HFFc6 (cell line): ENCODE measurements at places on chromosomes 3 and 15.

GRCh38 chr3:172131746-172132145 is 92.4 kb downstream of the FNDC3B start:
- no peak for DNase-seq

- no peak for DNase-seq
Measured at GRCh38 chr3:166270429-166270828, 433.2 kb upstream of the BCHE start.

DNA sequence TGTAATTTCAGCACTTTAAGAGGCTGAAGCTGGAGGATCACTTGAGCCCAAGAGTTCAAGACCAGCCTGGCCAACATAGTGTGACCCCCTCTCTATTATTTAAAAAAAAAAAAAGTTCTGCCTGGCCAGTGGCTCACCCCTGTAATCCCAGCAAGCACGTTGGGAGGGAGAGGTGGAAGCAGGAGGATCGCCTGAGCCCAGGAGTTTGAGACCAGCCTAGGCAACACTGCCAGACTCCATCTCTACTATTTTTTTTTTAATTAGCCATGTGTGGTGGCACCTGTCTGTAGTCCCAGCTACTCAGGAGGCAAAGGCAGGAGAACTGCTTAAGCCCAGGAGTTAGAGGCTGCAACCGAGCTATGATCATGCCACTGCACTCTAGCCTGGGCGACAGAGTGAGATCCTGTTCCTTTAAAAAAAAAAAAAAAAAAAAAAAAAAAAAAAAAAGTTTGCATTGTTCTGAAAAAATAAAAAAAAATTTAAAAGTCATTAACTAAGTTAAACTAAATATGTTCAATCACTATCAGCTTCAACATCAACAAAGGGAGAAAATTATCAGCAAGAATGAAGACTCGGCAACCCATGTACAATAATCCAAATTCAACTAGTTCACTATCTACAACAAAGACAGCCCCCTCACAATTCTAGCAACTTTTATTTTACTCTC is 1.9 kb downstream of the RAF1 start:
- no peak for DNase-seq

DNA sequence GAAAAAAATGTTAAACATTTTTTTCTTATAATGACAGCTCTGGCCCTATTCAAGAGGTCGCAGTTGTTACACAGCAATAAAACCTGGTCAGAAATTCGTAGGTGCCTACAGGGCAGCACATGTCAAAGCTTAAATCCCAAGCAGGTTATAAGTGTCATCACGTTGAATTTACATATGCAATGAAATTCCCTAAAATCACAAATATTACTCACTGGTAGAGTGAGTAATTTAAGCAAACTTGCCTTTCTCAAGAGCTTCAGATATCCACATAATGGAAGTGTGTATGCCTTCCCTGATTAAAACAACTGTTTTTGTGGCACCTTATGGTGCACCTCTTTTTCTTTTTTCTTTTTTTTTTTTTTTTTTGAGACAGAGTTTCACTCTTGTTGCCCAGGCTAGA is 90.7 kb upstream of the FNDC3B start:
- no peak for DNase-seq

GRCh38 chr3:127077505-127078064 is 94.7 kb downstream of the PLXNA1 start:
- DNase-seq: no peak

GRCh38 chr3:186283651-186284348 is 78.2 kb downstream of the DGKG start:
- DNase-seq: peak; percentile 76

GRCh38 chr15:65361708-65362459 is 15.9 kb downstream of the IGDCC3 start:
- DNase-seq: no peak

- no peak for DNase-seq
Measured at GRCh38 chr3:42544492-42545283, 37.1 kb downstream of the SEC22C start.

DNA sequence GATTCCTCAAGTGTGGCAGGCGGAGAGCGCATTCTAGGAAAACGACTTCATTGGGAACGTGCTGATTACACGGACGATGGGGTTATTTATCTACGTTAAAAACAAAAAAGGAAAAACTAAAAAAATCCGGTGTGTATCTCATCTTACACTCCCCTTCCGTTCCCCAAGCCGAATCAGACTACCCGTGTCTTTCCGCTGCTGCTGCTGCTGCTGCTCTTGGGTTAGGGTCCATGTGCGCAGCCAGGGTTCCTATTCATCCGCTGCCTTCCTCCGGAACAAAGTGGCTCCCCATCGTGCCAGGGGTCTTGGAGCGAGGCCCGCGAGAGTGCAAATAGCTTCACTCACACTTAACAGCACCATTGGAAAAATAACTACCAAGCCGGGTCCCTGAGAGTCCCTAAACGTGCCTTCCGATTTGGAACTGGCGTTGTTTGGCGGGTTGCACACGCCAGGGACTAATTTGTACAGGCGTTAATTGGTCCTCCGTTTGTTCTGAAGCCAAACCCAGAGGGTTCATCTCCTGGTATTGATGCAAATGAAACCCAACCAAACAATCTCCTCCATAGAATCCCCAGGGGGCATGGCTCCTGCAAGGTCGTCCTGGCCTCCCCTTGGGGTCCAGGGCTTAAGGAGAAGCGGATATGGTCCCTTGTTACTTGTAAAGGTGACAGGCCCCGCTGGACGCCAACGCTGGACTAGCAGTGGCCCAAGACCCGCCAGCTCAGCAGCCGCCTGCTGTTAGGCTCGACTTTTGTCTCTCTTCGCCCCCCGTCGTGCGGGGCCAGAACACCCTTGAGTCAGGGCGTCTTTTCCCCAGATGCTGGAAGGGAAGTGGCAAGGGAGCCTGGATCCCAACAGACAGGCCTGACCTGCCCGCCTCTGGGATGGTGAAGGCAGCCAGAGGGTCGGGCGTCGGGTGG is 11.0 kb upstream of the ONECUT1 start:
- no peak for DNase-seq

- DNase-seq: no peak
Measured at GRCh38 chr3:127589600-127590281, 792 bp downstream of the TPRA1 start.

- no peak for DNase-seq
Measured at GRCh38 chr3:173685456-173685855, 287.9 kb downstream of the NLGN1 start.

DNA sequence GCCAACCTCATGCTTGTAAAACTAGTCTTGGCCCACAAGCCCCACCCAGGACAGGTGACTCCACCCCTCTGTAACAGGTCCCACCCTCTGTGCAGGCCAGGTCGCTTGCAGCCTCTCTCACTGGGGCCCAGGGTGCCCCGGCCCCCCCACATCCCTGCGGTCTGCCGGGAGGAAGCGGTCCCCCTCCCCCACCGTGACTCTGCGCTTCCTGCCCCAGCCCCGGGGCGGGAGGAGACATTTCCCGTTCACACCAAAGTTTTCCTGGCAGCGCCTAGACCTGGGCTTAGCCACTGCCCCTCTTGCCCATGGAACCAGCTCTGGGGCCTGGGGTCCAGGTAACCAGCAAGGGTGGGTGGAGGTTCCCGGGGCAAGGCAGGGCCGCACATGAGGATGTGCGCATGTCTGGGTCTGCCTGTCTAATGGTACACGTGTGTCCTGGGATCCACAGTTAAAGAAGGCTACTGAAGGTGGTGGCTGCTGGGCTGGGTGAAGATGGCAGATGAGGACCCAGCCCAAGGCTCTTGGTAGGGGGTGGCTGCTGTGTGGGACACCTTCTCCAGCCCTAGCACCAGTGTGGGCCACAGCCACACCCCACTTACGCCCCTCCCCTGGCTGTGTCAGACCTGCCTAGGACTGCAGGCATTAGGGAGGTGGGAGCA is 8.4 kb downstream of the NBEAL2 start:
- DNase-seq: no peak

GRCh38 chr3:195535293-195535692 is 7.8 kb downstream of the PPP1R2 start:
- DNase-seq: no peak

DNA sequence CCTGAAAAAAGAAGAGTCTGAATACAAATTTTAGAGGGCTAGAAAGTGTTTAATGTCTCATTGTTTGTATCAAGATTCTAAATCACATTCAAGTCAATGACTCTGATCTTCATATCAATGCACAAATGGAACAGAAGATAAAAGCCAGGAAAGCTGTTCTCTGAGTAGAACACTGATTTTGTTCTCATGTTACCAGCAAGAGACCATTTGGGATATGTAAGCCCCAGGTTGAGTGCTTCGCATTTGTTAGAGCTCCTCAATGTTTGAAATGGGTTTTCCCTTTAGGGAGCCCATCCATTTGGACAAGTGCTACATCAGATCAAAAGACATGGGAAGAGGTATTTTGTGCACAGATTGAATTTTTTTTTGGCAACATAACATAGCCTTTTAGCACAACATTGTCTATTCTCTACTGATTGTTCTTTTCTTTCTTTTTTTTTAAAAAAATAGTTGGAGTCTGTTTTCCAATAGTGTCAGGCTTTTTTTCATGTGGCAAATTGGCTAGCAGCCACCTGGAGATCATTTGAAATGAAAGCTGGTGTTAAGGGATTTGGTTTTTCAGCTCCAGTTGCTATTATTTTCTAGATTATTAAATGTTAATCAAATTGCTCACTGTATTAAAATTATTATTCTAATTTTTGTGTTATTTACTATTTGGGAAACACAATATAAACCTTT is 74.5 kb upstream of the ZPLD1 start:
- DNase-seq: no peak

DNA sequence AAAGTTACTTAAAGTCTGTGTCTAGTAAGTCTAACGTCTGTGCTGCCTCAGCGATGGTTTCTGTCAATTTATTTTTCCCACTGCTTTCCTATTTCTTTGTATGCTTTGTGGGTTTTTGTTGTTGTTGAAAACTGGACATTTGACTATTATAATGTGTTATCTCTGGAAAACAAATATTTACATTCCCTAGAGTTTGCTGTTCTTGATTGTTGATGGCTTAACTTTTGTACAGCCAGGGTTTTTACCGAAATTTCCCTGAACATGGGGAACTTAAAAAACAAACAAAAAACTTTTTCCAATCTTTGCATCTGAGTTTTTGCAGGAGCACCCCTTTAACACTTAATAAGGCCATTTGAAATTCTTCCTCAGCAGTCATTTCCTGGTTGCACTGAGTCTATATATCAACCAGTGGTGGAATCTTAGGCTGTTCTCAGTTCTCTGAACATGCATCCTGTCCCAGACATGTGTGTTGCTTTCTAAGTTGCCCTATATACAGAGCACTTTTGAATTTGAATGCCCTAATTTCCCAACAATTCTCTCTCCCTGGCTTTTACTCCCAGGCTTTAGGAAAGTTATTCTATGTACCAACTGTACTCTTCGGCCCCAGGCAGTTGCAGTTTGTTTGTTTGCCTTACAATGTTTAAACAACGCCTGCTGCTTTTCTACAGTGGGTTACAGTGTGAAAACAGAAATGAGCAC is 11.8 kb upstream of the PIAS1 start:
- no peak for DNase-seq

DNA sequence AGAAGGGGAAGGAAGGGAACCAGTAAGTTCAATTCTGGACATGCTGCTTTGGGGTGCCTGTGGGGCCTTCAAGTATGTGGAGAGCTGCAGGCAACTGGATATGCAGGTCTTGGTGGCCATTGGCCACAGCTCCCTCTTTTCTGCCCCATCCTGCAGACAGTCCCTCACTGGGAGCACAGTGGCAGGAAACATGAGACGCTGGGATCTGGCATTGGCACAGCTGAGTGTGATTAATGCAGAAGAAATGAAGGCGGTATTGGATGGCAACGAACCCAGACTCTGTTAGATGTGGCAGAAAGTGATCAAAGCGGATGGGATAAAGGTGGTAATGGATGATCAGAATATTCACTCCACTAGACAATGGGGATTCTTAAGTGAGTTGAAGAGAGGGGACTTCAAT is 23.2 kb upstream of the VPS8 start:
- DNase-seq: no peak

DNA sequence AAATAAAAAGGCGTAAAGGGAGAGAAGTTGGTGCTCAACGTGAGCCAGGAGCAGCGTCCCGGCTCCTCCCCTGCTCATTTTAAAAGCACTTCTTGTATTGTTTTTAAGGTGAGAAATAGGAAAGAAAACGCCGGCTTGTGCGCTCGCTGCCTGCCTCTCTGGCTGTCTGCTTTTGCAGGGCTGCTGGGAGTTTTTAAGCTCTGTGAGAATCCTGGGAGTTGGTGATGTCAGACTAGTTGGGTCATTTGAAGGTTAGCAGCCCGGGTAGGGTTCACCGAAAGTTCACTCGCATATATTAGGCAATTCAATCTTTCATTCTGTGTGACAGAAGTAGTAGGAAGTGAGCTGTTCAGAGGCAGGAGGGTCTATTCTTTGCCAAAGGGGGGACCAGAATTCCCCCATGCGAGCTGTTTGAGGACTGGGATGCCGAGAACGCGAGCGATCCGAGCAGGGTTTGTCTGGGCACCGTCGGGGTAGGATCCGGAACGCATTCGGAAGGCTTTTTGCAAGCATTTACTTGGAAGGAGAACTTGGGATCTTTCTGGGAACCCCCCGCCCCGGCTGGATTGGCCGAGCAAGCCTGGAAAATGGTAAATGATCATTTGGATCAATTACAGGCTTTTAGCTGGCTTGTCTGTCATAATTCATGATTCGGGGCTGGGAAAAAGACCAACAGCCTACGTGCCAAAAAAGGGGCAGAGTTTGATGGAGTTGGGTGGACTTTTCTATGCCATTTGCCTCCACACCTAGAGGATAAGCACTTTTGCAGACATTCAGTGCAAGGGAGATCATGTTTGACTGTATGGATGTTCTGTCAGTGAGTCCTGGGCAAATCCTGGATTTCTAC is at the start of gene RARB:
TSS of gene RARB (plus strand) at position 322 of the 847 bp plus-strand sequence. CDS start at position 791, 469 bp downstream.
- DNase-seq: peak; percentile 32

GRCh38 chr3:58487140-58487886 is 4.6 kb upstream of the KCTD6 start:
- peak; percentile 61 for DNase-seq

DNA sequence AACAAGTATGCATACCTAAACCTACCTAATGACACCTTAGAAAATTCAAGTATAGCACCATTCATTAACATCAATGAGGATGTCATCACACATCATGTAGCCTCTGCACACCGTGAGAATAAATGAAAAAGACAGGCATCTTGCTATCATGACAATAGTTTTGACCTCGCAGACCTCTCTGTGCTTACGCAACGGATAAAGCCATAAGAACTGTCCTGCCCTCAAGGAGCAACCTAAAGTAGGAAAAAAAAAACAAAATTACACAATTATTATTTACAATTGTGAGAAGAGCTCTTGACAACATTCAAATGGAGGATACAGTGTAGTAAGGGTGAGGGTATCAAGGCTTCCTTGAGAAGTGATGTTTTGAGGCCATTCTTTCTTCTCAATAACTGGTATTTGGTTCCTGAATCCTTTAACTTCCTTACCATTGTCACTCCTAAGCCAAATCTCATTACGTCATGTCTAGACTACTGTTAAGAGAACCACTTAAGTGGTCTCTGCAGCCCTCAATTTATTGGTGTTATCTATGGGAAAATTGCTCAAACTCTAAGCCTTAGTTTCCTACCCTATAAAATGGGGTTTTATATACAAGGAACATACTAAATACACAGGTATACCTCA is 7.0 kb upstream of the SETD5 start:
- no peak for DNase-seq
